SW480 (cell line): ENCODE measurements at places on chromosomes 2 and 18.

DNA sequence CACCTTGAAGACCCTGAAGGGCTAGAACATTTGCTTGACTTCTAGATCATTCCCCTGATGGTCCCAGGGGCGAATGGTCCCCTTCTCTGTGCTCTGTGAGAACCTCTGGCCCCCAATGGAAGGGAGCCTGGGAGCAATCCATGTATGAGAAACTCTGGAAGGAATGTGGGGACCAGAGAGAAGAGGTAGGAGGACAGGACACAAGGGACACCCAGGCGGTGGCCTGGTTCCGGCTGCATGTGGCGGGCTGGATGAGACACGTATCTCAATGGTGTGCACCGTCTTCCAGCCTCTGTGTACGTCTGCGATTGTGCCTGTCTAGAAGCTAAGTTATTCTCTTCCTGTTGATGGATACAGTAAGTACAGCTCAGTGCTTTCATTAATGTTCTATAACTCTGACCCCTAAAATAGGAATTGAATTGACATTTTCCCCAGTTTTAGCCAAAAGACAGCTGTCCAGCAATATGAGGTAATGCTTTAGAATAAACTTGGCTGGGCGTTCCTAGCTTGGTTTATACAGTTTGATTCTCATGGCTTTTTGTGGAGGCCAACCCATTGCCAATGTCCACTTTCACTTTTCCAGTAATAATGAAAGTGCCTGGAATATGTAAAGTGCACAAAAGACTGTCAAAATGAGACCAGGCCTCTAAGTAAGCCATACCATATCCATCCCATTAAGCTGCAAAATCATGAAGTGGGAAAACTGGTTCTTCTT is 30.1 kb upstream of the COPS8 start:
- DNase-seq = no peak

GRCh38 chr2:25388491-25388890 is 46.8 kb upstream of the DNMT3A start:
- DNase-seq = no peak

- no peak for DNase-seq
Observed at GRCh38 chr2:19649142-19649541, 252.6 kb downstream of the TTC32 start.

DNA sequence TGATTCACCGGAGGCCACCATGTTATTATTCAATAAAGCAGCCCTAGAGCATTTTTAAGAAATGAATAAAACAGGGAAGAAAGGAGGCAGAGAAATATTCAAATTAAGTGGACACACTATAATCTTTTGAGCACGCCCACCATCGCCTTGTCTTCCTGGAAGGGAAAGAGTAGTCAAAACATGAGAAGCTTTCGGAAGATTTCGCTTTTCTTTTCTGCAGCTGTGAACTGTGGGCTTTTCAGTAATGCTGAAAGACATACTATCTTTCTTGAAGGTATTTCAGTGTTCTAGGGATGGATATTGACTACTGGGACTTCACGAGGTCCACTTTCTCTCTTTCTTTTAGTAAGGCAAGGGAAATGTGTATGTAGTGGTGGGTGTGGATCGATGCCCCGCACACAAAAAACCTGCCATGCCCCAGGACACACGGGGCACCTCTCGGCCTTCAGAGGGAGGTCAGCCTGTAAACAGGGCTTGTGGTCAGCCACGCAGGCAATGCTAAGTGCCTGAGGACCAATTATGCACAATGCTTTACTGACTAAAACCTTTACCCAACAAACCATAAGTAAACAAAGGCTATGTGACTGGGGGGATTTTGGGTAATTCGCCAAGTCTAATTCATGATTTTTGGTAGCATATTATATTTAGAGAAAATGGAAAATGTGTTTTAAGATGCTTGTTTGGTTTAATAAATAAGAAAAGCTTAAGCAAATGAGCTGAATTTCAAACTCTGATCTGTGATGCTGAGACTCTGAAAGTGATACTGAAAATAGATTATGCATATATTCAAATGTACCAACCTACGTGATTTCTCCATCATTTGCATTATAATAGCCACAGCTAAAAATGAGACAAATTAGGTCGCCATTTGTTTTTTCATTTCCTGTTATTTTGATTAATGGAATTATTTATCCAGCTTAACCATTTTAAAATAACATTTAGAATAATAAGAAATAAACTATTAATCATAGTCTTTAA is 130.5 kb downstream of the ZNF516 start:
- DNase-seq = no peak

DNA sequence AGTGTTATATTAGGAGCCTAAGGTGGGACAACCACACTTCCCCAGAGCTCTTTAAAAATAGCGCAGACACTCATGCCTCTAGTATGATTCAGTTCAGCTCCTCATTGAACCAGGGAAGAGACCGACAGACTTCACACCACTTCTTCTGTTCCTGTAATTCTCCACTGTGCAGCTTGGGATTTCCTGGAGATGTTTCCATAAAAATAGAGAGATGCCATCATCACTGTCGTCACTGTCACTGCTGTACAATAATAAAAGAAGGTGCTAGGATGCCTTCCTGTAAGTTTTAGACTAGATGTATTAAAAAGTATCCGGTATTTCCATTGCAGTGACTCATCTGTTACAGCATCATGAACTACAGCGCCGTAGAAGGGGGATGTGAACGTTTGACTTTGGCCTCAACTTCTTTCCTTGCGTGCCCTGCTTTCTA is 110.9 kb downstream of the FAM210A start:
- no peak for DNase-seq

- DNase-seq = no peak
Observed at GRCh38 chr2:239286901-239287300, 113.9 kb downstream of the HDAC4 start.

DNA sequence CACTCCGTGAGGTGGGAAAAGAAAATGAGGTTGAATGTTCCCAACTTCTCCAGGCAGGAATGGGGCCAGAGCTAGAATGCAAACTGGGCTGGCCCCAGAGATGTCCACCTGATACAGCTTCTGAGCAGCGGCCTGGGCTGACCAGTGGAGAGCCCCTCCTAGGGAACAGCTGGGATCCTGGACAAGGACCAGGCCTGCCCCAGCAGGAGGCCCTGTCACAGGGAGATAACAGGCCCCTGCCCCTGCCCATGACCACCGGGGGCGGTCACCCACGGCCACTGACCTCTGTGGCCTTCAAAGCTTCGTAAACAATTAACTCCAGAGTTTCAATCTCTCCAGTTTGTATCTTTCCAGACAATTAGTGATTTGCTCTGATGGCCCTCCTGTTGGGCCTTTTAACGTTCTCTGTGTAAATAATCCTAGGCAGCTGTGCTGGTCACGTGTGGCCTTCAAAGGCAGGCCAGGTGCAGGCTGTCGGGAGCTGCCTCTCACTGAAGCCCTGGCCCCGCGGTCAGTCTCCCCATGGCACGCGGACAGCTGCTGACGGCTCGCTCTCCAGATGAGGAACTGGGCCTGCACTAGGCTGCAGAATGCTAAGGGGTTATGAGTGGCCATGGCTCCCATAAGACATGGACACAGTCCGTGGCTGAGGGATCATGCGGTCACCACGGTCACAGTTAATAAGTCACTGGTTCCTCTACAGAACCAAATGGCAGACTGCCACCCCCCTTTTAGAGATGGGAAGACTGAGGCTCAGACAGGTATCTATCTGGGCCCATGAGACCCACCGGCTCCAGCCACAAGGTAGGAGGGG is 9.2 kb downstream of the HS6ST1 start:
- peak; percentile 56 for DNase-seq

DNA sequence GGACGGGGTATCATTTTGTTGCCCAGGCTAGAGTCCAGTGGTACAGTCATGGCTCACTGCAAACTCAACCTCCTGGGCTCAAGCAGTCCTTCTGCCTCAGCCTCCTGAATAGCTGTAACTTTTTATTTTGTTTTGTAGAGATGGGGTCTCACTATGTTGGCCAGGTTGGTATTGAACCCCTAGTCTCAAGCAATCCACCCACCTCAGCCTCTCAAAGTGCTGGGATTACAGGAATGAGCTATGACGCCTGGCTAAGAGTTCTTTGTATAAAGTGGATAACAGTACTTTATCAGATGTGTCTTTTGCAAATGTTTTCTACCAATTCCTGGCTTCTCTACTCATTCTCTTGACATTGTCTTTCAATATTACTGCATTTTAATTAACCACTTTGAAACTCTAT is 17.1 kb upstream of the NT5DC4 start:
- DNase-seq = no peak

DNA sequence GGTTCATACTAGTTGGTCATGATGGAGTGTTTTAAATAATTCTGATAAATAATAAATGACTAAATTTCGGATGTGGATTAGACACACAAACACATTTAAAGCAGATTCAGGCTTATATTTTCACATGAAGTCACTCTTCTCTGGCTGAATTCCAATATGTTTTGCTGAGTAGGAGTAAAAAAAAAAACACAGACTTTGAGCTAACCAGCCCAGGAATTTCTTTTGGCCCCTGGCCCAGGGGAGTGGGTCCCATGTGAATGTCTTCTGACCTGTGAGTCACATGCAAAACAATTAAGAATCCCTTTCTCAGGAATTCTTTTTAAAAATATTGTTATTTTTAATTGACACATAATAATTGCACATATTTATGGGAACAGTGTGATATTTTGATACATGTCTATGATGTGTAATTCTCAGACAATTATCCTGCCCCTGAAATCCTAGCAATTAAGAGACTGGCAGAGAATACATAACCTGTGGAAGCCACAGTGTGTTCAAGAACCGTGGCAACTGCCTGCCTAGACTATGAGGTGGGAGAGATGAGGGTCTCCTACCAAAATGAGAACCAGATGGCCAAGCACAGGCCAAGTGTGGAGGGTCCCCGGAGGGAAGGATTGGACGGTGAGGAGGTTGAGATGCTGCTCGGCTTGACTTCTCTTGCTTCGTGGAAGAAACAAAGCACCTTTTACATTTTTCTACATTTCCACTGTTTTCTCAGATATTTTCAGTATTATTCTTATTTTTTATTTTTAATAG is 236.4 kb downstream of the PIEZO2 start:
- DNase-seq = no peak

DNA sequence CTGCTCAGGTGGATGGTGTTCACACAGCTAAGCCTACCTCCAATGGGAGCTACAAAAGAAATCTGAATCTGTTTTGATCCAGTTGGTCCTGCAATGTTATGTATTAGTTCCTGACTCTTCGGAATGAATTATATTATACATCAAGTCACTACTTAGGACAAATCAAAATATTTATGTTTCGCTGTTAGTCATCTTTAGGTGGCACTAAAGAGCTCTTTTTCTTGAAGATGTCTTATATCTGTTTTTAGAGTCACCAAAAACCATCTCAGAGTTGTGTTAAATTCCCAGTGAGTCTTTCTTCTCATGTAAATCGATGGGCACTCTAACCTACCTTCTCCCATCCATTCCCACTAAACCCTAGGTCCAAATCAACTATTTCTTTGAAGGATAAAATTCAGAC is 2.2 kb downstream of the DNER start:
- no peak for DNase-seq

DNA sequence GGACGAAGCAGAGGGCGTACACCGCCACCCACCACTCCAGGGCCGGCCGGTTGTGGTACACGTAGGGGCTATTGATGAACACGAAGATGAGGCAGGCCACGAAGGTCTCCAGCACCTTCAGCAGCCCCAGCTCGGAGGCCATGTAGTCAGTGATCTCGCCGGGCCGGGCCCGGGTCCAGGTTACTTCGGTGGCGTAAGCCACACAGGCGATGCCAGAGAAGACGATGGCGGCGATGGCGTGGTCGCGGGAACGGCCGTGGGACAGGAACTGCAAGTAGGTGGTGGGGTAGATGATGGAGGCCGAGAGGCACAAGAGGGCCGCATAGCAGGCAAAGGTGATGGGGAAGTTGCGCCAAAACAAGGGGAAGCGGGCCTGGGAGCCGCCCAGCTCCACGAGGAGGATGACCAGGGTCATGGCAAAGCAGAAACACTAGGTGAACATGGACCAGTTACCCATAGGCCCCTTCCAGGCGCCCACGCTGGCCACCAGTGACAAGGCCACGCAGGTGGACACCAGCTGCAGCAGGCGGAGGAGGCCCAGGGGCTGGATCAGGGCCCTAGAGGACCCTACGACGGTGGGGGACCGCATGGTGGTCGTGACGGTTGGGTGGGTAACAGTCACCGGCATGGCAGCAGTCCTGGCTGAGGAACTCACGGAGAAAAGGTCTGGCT is 128.4 kb upstream of the FAM98A start:
- no peak for DNase-seq

- DNase-seq = no peak
Observed at GRCh38 chr2:234289834-234290590, 206.9 kb downstream of the ARL4C start.

- DNase-seq = no peak
Observed at GRCh38 chr2:217756375-217757107, 246.3 kb downstream of the TNS1 start.

DNA sequence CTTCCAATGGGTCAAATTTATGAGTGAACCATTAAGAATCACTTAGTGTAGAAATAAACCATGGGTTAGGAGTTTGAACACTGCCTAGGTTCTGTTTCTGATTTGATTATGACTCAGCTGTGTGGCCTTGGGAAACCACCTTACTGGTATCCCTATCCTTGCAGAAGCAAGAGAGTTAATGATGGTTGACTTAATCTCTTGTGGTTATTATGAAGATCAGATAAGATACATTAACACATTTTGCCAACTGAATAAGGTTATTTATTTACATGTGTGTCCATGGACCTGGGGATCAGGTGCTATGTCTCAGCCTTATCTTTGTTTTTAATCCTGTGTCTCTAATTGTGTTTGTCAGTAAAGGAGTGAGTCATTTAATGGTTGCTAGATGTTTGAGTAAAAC is 5.4 kb upstream of the KCNJ13 start:
- DNase-seq = peak; percentile 9

GRCh38 chr2:120161190-120161589 is 62.0 kb downstream of the TMEM185B start:
- DNase-seq = no peak

- DNase-seq = no peak
Observed at GRCh38 chr2:45595721-45596435, 15.2 kb downstream of the SRBD1 start.

DNA sequence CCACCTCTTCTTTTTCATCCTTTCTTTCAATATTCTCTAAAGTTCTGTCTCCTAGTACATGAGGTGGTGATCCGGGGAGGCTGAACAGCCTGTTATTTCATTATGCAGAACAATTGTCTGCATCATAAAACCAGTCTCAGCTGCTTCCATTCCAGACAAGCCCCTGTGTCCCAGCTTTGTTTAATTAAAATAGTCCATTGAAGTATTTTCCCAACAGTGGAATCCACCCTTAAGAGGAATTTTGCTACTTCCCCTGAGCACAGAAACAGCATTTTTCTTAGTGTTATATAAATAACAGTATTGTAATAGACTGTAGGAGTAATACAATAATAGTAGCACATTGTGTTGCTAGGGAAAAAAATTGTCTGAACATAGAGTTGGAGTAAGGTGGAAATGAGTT is 395.4 kb upstream of the TCF4 start:
- DNase-seq = no peak
